ENCODE measurements at places on chromosomes 4 and X.

DNA sequence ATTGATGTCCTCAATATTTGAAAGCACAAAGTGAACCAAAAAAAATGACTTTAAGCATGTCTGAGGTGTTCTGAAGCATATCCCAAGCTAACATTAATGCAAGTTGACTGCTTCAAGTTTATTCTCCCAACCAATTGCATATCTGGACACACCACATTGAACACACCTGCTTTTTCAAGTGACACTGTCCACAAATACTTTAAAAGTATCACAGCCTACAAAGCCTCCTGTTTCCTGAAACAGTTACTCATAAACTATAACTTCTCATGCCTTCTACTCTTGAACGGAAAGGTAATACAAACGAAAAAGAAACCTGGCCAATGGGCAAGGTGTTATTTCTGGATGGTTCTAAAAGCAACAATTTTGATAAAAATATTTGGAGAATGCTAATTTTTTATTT, 1.1 kb downstream of the CDKL2 start:
- no peak for DNase-seq

GRCh38 chrX:30343206-30343605, 34.0 kb upstream of the NR0B1 start:
- no peak for DNase-seq

GRCh38 chrX:138923805-138924204, 212.3 kb upstream of the FGF13 start:
- DNase-seq, result no peak

DNA sequence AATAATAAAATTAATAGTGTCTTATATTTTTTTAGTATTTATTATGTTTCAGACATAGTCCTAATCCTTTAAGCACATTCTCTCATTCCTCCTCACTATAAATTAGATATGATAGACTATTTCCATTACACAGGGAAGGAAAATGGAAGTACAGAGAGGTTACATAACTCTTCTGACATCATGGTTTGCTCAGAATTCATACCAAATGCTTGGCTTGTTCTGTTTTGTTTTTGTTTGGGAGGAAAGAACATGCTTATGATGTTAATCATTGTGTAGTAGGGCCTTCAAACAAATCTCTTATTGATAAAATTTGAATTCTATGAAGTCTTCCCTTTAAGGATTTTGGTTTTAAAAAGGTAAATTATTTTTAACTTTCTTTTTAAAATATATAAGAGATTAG, 59.5 kb downstream of the RXFP1 start:
- DNase-seq, result no peak

DNA sequence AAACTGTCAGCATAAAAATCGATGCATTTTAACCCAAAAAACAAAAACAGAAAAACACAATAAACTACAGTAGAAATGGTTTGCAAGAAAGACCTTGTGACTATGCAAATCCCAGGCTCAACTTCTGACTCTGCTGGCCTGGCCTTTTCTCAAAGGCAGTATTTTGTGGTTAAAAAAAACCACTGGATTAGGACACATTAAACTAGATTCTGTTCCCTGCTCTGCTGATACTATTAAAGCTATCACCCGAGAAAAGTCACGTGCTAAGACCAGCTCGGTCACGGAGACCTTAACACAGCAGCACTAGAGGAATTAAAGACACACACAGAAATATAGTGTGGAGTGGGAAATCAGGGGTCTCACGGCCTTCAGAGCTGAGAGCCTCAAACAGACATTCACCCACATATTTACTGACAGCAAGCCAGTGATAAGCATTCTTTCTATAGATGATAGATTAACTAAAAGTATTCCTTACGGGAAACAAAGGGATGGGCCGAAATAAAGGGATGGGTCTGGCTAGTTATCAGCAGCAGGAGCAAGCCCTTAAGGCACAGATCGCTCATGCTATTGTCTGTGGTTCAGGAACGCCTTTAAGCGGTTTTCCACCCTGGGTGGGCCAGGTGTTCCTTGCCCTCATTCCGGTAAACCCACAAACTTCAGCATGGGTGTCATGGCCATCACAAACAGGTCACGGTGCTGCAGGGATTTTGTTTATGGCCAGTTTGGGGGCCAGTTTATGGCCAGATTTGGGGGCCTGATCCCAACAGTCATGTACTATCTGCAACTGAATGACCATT, 16.1 kb downstream of the CBR4 start:
- DNase-seq, result no peak

- DNase-seq, result no peak
Measured at GRCh38 chr4:8913121-8913857, 41.6 kb upstream of the HMX1 start.

GRCh38 chrX:6095469-6095868, 133.2 kb downstream of the NLGN4X start:
- DNase-seq, result no peak

- DNase-seq, result no peak
Measured at GRCh38 chr4:8171984-8172924, 13.6 kb upstream of the ABLIM2 start.

GRCh38 chr4:336099-336892, 1.3 kb upstream of the ZNF141 start:
- DNase-seq, result no peak

DNA sequence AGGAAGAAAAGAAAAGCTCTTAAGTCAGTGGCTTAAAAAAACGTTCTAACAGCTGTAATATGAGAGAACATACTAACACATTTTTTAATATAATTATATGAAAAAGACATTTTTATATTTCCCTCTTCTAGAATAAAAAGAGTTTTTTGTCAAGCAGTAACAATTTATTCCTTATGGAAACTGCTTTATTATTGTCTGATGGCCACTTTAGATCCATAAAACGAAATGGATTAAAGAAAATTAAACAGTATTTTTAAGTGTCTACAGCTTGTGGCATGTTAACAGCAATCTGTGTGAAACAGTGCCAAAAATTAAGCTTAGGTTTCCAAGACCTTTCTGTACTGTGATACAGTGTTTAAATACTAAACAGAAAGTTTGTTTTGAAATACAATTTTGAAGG, 55.5 kb upstream of the TENM3 start:
- DNase-seq, result no peak

DNA sequence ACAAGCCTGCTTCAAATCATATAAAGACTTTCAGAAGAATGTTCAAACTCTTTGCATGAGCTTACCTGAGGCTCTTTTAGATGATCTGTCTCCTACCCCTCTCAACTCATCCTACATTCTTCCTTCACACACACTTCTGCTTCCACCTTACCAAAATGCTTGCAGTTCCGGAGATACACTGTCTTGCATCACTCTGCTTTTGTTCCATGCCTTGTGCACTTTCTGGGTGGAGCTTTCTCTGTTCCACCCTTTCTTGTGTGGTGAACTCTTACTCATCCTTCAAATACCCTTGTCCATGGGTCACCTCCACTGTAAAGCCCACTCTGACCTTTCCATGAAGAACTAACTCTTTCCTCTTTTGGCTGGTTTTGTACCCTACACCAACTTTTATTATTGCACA, 18.4 kb upstream of the MGST2 start:
- no peak for DNase-seq

DNA sequence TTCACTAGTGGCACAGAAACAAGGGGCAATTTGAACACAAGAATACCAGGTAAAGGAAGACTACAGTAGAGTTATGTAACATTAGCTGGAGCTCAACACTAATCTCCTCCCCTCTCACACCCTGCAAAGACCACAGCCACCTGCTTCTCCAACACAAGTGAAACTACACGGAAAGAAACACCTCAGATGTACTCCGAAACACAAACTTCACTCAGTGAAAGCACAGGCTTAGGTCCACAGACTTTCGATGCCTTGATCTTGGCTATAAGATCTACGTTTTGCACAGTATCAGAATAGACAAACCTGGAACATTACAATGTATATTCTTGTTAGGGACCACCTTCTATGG, 7.6 kb downstream of the ACSL1 start:
- DNase-seq, result no peak

GRCh38 chrX:7068939-7069367, 78.6 kb upstream of the STS start:
- DNase-seq, result no peak

- DNase-seq, result no peak
Measured at GRCh38 chrX:151825007-151825406, 87.7 kb upstream of the MAGEA4 start.

GRCh38 chrX:131782646-131783045, 238.8 kb downstream of the OR13H1 start:
- DNase-seq, result no peak

- no peak for DNase-seq
Measured at GRCh38 chr4:138062929-138063328, 179.2 kb downstream of the SLC7A11 start.

DNA sequence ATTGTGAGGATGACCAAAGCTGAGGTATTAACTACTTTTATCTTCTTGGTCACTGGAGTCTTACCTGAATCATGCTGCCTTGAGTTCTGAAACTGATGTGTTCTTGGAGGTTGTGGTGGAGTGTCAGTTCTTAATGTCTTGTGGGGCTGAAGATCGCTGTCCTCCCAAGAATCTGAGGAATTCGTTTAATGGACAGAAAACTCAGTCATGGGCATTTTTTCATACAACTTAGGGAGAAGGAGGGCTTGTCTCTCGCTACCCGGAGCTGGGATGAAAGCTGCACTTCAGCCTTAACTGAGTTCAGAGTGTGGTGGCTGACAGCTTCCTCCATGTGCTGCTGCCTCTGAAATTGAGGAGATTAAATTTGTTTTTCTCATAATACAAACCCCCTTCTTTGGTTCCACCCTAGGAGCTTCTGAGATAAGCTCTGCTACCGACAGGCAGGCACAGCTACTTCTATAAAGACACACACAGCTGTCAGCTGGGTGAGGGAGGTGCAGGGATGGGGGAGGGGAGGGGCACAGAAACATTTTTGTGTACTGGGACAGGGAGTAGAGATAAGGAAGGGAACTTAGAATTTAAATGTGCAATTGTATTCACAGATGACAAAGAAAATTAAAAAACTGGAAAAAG, 30.8 kb downstream of the RBBP7 start:
- DNase-seq, result no peak

DNA sequence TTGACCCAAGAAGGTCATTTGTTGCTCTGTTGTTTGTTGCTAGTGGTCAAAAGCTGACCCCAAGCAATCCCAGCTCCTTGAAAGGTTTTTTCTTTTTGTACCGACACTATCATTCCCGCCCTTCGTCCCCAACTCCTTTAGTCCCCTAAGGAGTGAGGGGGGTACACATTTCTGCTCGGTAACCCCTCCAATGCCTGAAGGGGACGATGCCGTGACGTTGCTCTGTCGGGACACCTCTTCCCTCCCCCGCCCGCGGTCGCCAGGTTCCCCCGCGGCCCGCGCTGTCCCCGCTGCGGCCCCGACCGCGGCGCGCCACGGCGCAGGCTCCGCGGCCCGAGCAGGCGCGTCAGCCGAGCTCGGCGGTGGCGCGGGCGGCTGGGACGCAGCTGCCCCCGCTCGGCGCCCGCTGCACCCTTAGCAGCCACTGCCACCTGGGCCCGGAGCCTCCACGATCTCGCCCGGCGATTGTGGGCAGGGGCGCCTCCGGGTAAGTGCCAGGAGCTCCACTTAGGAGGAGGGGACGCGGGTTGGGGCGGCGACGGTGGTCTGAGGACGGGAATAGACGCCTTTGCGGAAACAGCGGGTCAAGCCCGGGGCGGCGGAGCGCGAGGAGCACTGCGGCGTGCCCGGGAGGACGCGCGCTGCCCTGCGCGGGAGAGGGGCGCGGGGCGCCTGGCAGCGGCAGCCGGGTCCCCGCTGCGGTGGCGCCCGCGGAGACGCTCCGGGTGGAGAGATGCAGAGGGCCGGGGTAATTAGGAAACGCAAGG, at the start of gene GLRB:
Gene GLRB (plus strand): TSS at position 340 of the 767 bp plus-strand sequence. CDS start 1,875 bp downstream, outside the sequence.
- DNase-seq, result no peak

DNA sequence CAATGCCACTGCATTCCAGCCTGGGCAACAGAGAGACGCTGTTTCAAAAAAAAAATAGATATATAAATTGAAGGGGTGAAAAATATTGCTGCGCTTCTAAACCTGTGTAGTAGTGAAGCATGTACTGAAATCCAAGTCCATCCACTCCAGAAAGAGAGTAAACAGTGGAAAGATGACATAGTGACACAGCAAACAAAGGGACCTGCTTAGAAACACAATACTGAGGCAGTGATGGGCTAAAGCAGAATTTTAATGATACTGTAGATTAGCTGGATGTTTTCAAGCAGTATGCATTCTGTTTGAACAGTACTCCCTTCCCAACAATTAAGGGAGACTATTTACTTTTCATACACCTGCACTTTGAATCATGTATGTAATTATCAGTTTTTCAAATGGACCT, 42.5 kb downstream of the TFDP3 start:
- no peak for DNase-seq

GRCh38 chr4:174516794-174517193, 5.5 kb downstream of the HPGD start:
- no peak for DNase-seq

GRCh38 chrX:72297953-72298730, 7.6 kb downstream of the CITED1 start:
- no peak for DNase-seq

Measured in stimulated activated CD8-positive, alpha-beta memory T cell treated with anti-CD3 and anti-CD28 coated beads, Interleukin-4, amount 100 ng/mL, for 4 hours (primary cell).